ENCODE measurements at places on chromosomes 5 and 9.

DNA sequence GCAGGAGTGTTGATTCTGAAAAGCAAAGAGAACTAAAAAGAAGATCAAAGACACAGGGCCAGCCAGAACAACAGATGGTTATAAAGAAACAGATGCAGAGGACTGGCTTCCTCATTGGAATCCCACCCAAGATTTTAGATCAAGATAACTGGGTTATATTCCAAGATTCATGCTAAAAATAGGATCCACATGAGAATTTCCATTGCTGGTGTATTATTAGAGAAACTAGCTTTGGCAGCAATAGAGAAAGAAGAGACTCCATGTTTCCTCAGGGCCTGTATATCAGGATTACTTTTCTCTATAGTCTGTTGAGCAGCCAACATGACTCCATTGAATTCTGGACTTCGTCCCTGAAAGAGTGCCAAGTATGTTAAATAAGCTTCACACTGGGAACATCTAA is 367.3 kb downstream of the TUSC1 start:
- no peak for DNase-seq

GRCh38 chr5:169101966-169102365 is 199.0 kb downstream of the SLIT3 start:
- DNase-seq: no peak

DNA sequence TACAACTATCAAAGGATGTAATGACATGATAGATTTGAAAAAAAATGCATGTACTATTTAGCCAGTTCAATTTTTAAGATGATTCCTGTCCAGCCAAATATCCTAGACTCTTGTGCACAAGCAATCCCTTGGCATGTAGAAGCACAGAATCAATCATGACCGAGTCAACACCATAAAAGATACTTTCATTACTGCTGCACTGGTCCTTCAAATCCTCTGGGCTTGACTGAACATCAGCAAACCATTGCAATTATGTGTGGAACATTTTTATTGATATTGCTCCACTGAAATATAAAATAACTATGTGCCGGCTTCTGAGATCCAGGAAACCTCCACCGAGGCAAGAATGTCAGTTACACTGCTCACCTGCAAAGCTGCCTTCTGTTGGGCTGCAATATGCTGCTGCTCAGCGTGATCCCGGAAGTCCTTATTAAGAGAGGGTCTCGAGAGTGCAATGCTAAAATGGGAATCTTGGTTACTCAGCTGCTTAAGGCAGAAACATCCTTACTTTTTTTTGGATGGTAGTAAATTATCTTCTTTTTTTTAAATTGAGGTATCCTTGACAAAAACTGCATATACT is 28.7 kb downstream of the INIP start:
- no peak for DNase-seq

DNA sequence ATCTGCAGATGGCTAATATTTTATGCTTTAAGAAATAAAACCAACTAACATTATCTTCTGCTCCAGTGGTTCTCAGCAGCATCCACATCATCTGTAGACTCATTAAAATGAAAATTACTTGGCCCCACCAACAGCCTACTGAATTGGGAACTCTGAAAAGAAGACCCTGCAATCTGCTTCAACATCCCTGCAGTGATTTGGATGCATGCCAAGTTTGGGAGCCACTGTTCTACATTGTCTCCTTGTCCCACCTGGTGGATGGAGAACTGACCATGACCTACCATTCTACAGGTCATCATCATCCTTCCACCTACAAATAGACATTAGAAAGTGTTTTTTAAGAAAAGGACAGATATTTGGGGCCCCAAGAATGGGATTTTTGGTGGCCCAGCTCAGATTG is 71.1 kb downstream of the ACER2 start:
- DNase-seq: no peak

DNA sequence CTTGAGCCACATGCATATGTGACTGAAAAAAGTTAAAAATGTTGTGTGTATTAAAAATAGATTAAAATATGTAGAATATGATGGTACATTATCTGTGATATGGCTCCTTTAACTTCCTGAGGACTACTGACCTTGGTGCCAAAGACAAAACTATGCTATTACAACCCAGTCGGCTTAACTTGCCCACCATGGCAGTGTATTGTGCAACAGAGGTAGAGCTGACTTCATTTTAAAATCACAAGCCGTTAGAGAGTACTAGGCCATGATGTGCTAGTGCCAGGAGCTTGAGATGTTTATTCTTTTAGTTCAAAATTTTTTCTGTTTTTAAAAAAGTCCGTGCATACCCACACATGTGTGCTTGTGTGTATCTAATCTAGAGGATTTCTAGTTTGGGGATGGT is 46.3 kb downstream of the NAA35 start:
- DNase-seq: no peak

GRCh38 chr5:162384225-162384624 is 316.7 kb downstream of the GABRG2 start:
- no peak for DNase-seq

DNA sequence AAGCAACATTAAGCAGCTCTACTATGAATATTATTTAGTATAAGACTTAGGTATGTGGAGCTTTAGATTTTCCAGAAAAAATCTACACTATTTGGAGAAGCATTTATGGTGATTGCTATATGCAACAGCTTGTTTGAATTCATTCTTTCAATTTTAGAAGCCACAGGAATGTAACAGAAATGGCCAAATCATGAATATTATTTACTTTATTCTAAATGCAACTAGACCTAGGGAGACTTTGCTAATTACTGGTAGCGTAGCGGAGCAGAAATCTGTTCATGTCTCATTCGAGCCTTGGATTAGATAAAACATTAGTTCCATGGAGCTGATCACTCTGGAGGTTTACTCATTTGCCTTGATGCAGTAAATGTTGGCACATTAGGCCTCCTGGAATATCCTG is 290.2 kb downstream of the ZNF608 start:
- no peak for DNase-seq

DNA sequence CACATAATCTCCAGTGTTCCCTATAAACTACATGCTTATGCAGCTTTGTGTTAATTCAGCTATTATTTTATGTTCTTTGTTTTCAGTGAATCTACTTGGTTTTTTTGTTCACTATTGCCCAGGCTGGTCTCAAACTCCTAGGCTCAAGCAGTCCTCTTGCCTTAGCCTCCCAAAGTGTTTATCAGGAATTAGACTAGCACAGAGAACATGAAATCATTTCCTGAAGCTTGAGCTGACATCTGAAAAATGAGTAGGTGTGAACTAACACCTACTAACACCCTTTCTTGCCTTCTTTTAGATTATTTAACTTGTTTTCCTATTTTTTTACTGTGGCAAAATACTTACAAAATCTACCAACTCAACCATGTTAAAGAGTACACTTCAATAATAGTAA is 25.0 kb downstream of the CENPP start:
- DNase-seq: no peak

- DNase-seq: no peak
Observed at GRCh38 chr5:151628112-151628823, 37.1 kb upstream of the FAT2 start.

DNA sequence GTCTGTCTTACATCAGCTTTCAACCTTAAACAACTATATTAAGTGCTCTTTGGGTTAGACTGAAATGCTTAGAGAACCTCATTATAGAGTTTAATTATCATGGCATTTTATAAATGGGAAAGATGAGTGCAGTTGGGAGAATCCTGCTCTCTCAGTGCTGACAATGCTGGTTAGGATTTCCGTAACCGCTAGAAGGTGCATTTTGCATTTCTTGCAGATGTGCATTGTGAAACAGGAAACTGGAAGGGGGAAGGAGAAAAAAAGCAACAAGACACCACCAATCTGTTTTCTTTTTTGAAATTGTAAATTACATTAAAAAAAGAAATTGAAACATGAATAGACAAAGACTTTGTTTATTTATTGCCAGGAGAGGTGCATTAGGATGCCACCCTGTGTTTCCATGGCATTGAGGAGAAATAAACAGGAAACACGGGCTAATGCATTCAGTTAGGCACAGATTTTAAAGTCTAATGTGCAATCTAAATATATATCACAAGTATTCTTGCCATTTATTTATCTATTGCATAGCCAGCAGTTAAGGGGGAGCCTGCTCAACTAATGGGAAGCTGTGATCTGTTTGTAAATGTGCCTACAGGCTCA is 478.9 kb downstream of the PSAT1 start:
- no peak for DNase-seq

- peak; percentile 4 for DNase-seq
Observed at GRCh38 chr9:6997330-6997729, 239.6 kb downstream of the KDM4C start.

- DNase-seq: no peak
Observed at GRCh38 chr9:129100383-129101169, 10.0 kb downstream of the CRAT start.

Measured in GM04504 (cell line).